ENCODE measurements at places on chromosomes 6 and 20. TPM values are rescaled to one million over a fixed set of nuclear protein-coding genes. Genes with fewer than 3 reads are reported as not detected.

HS3ST5 gene
- total RNA-seq = 4.1 TPM

DNA sequence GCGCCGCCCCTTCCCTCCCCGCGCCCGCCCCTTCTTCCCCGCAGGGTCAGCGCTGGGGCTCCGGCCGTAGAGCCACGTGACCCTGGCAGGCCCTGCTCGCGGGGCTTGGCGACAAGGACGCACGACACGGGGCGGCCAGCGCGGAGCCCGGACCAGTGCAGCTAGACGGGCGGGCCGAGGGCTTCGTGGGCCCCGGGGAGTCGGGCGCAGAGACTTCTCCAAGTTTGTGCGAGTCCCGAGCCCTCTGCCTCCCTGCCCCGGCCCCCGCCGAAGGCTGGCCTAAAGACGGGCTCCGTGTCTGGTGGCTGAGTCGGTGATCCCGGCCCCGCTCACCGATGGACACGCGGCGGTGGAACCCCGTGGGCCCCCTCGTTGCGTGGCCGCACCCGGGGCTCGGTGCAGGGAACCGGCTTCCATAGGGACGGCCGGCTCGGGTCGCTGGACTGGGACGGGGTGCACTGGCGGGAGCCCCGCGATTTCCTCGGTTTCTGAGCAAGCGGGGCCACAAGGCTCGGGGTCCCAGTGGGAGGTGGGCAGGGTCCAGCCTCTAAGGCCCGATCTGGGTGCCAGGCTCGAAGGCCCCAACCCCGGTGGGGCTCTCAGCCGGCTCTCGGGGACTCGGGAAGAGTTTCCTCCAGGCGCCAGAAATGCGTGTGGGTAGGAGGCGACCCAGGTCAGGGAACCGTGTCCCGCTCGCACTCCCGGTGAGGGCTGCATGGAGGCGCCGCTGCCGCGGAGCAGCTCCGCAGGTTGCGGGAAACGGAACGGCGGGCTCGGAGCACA is 452 bp upstream of the GATA5 start:
- DNase-seq = no peak

TBC1D22B gene
- 9.6 TPM for total RNA-seq

GRCh38 chr6:129368970-129369369 is 341.0 kb downstream of the ARHGAP18 start:
- DNase-seq = no peak

SYTL3 gene
- 4.6 TPM for total RNA-seq

GRCh38 chr6:11275598-11275997 is 43.1 kb upstream of the NEDD9 start:
- no peak for DNase-seq

TBXT gene
- total RNA-seq = not detected

- DNase-seq = no peak
These were observed 177.4 kb upstream of the RREB1 start for GRCh38 chr6:6930223-6930880.

DNA sequence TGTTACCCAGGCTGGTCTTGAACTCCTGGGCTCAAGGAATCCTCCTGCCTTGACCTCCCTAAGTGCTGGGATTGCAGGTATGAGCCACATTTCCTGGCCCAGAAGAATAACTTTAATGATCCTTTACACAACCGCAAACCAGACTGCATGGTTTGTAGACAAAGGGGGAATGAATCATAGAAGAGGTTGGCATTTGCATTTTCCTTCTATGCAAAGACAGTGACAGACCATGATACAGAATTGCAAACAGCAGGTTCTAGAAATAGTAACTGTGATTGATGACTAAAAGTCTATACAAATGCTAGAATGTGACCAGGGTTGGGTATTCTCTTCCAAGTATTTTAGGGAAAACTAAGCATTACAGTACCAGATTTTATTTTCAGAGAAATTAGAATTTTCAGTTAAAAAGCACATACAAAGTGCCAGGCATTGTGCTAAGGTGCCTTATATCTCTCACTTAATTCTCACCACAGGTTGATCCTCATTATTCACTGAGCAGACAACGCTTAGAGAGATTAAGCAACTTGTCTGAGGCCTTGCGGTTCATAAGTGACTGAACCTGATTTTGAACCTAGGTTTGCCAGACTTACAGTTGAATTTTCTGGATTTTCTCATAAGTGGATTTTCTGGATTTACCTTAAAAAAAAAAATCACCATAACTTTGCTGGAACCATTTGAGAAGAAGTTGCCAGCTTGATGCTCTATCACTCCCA is 146.6 kb downstream of the ZFAND3 start:
- no peak for DNase-seq

DNA sequence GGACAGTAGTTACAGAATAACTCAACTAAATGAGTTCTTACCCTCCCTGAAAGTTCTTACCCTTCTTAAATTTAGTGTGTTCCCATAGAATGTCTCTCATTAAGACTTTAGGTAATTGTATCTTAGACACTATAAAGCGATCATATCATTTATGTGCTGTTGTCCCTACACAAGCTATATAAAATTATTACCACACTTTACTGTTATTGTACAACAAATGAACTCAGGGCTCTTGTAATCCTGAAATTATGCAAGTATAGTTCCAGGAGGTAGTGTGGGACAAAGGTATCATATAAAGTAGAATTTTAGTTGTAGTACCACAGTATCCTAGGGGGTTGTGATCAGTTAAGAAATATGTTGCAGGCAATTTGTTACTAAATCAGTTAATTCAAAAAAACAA is 167.4 kb upstream of the CARMIL1 start:
- DNase-seq = no peak

DNA sequence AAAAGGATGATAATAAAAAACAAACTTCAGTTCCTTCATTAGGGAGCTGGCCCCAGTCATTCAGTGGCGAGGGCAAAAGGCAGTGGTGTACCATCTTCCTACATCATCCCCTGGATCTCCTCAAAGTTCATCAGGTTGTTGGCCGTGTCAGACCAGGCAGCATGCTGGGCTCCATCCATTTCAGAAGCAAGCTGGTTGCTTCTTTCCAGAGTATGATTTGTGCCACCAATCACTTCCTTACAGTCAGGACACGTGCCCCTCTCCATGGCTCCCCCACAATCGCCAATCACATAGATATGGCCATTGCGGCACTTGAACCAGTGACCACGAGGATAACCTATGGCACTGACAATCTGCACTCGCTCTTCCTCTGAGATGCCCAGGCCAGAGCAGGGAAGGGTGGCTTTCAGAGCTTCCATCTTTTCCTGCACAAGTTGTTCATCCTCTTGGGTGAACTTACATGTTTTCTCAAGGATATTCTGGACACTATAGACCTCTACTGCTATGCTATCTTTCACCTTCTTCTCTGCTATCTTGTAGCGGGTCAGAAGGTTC is 28.0 kb downstream of the DDX27 start:
- no peak for DNase-seq

DNAH8 gene
- total RNA-seq = 0.06 TPM

DNA sequence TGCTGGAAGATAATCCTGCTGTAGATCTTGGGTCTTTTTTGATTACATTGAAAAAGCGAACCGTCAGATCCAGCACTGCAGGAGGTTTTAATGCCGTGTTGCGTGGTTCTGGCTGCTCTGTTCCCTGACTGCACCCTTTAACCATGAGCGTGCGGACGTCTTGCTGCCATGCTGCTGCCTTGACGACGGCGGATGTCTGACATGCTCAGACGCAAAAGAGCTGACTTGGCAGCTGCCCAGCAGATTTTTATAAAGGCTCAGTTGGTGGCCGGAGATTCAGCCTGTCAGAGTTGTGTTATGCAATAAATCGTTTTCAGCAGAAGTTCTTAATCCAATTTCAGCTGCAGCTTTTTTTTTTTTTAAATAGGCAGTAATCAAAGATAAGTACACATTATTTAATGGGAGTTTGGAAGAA is 119.4 kb downstream of the JARID2 start:
- peak; percentile 52 for DNase-seq

TPBG gene
- total RNA-seq = 22.3 TPM

All from spinal cord (tissue), 10 donors.